ENCODE measurements at places on chromosomes 5 and 9.

DNA sequence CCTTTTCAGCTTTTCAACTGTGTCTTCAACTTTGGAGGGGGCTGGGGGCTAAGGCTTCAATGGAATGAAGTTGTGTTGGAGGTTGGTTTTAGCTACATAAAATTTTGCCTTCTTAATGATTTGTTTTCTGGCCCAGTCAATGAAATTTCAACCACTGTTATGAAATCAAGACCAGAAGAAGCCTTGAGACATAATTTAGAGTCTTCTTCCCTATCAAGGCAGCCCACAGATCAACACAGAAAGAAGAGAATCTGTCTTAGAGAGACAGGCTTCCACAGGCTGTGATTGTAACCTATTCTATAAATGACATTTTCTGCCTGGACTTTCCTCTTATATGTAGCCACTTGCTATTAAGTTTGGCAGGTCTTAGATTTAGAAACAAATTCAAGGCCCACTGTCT, 46.5 kb upstream of the ZSWIM6 start:
- DNase-seq: no peak

DNA sequence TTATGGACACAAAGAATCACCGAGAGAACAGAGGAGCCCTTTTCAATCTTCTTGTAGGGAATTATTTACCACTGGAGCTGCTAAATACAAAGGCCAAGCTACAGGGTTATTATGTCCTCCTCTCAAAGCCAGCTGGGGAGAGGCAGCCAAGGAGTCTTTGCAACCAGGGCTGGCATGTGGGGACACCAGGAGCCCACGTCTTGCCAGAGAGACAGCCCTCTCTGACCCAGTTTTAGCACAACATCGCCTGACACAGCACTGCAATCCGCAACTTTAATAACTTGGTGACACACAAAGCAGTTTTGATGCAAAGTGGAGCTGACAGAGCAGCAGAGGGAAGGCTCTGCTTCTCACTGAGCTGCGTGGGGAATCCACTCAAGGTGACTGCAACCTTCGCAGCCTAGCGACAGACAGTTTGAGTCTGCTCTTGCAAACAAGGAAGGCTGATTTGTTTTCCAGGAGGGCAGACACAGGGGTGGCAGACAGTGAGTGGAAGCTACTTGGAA, 33.6 kb downstream of the TLR4 start:
- DNase-seq: no peak

DNA sequence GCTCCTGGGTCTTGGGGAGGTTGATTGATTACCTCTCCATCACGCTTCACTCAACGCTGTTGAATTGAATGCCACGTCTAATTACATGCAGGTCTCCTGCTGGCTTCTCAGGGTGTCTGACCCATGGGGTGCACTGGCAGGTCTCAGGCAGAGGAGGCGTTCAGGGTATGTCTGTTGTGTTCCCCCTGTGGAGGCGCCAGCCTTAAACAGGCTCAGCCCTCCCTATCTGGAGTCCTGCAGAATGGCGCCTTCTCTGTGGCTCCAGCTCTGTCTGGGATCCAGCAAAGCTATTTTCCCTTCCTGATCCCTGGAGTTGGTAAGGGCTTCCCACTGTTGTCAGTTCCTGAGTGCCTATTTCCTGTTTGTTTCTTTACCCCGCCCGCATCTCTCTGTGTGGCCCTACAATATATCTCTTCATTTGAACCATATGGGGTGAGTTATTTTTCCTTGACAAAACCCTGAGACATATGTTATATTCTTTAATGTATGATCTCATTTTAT, 150.0 kb downstream of the NTRK2 start:
- DNase-seq: no peak

- no peak for DNase-seq
Observed at GRCh38 chr5:180643191-180643851, 6.1 kb downstream of the FLT4 start.

DNA sequence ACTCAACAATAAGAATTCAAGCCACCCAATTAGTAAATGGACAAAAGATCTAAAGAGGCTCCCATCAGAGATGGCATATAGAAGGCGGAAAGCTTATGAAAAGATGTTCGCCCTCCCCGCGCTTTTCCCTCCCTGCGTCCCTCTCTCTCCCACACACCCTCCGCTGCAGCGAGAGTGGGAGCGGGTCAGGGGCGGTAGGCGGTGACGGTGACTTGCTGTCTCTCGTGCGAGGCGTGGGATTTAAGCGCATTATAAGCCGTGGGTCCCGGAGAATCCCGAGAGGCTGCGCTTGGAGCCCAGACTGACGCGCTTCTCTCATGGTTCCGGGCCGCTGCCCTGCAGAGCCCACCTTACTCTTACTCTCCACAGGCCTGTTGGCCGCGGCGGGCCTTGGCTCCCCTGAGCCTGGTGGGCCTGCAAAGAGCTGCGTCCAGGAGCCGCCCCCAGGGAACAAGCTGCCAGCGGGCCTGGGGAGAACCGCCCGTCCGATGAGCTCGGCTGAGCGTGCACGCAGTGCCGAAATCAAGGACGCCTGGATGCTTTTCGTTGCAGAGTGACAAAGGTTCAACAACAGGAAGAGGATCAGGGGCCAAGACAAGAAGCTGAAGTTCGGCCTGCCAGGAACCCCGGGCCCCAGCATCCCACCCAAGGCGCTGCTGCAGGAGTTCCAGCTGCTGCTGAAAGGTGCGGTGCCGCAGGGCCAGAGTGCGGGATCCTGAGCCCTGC, 42.6 kb upstream of the BICD2 start:
- DNase-seq: no peak

GRCh38 chr9:137429974-137430722, 7.0 kb downstream of the NOXA1 start:
- DNase-seq: no peak

GRCh38 chr5:112742424-112742823, 4.7 kb downstream of the APC start:
- no peak for DNase-seq

GRCh38 chr5:60611099-60611740, 88.7 kb downstream of the DEPDC1B start:
- no peak for DNase-seq

DNA sequence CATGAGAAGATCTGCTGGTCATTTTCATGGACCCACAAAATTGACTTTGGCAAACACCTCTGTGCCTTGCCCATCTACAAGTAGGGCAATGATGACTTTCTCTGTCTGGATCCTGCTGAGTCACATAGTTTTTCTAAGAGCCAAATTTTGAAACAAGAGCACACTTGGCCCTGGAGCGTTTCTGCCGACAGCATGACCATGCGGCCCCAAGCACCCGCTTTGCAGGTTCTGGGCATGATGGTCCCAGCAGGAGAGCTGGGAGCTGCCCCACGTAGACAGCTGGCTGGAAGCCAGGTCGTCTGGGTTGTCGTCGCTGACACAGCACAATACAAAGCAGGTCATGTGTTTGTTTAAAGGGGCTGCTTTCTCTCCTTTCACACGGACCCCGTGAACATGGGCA, 159.8 kb downstream of the SYK start:
- no peak for DNase-seq

DNA sequence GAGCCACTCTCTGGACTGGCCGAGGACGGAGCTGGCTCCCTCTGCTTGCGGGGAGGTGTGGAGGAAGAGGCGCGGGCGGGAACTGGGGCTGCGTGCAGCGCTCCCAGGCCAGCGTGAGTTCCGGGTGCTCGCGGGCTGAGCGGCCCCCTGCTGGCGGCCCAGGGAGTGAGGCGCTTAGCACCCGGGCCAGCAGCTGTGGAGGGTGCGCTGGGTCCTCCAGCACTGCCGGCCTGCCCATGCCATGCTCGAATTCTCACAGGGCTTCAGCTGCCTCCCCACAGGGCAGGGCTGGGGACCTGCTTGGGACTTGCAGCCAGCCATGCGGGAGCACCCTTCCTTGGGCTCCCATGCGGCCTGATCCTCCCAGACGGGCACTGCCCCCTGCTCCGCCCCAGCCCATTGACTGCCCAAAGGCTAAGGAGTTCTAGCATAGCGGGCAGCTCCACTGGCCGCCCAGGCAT, 416.9 kb downstream of the MRPS30 start:
- DNase-seq: no peak

DNA sequence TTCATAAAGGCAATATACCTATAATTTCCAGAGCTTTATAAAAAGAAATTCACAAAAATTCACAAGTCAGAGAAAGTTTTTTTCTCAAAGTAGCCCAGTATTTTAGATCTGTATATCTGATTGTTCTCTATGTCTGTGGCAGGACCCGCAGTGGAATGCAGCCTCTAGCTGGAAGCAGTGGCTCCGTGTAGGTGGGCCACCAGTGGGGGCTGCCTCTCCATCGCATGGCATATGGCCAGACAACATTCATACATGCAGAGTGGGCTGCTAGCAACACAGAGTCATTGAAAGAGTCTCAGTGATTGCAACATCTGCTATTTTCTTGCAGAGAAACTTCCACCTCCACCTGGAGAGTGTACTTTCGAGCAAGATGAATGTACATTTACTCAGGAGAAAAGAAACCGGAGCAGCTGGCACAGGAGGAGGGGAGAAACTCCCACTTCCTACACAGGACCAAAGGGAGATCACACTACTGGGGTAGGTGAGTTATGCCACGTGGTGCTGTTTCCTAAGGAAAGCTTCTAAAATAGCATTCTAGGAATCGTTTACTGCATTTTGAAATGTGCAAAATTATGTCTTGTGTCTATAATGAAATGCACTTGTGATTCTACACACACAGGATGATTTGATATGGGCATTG, 88.5 kb upstream of the SMC5 start:
- DNase-seq: no peak

DNA sequence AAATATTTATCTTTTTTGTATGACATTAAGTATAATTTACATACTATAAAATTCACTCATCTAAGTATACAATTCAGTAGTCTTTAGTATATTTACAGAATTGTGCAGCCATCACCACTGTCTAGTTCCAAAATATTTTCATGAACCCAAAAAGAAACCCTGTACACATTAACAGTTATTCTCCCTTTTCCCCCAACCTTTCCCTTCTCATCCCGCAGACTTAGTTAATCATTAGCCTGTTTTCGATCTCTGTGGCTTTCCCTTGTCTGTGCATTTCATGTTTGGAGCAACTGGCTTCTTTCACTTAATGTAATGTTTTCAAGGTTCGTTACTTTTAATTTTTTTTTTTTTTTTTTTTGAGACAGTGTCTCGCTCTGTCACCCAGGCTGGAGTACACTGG, 37.5 kb downstream of the MTREX start:
- no peak for DNase-seq

DNA sequence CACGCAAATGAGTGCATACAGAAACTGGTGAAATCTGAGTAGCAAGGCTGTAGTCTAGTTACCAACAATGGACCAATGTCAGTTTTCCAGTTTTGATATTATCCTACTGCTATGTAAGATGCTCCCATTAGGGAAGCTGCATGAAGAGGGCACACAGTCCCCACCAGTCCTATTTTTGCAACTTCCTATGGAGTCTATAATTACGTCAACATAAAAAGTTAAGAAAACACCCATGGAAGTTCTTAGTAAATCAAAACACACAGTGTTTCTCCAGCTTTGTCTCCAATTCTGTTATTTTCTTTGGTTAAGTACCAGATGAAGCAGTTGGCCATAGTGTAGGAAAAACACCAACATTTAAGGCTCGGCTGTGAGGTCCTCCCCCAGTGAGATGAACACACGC, 58.7 kb downstream of the FAT2 start:
- no peak for DNase-seq
